ENCODE measurements at places on chromosomes 12 and 14.
A peak's percentile ranks its signal among the peaks of the same experiment; 100 is the strongest.

DNA sequence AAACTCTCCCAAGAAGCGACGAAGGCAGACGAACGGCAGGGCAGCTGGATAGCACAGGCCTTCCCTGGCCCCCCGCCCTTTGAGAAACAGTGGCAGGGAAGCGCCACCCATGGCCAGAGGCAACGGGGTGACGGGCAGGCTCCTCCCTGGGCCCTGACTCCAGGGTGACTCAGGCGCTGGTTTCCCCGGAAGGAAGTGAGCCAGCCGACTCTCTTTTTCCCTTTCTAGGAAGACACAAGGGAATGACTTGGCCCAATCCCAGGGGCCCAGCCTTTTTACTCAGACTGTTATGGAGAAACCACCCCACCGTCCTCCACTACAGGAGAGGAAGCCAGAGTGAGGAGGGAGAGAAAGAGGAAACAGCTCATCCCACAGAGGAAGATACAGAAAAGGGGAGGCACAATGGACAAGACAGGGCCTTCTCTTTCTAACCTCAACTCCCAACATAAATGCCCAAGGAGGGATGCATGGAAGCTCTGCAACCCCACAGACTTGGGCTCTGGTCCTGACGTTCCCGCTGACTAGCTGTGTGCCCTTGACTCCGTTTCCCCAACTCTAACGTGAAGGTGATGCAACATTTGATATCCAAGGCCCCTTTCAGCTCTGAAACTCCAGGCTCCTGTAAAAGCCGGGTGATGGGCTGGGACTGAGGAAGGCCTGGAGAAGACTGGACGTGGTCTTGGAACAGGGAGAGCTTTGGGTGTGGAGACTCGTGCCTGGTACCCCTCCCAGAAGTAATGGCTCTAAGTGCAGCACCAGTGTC lies 27.9 kb downstream of the ACTN1 start:
- DNase-seq, result no peak

GRCh38 chr12:30813525-30814294 lies 59.0 kb upstream of the CAPRIN2 start:
- DNase-seq, result no peak

DNA sequence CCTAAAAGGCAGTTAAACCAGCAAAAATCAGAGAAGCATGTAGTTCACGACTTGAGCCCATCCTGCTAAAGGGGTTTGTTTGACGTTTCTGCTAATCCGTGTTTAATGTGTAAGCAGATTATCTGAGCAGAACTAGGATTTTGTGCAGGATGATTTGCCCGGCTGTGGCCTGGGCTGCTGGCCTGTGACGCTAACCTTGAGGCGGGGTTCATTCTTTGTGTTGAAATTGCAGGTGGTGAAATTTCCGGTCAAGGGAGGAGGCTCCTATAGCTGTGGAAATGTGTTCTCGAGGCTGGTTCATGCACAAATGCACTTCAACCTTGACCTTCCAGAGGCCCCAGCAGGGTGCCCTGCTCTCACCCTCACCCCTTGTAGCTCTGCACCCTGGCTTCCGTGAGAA lies 63.7 kb downstream of the SLC24A4 start:
- DNase-seq, result no peak

GRCh38 chr12:15787778-15788177 lies 1.4 kb downstream of the EPS8 start:
- DNase-seq, result no peak

GRCh38 chr12:112375105-112375504 lies 7.1 kb downstream of the HECTD4 start:
- DNase-seq, result peak; percentile 4

GRCh38 chr12:115895247-115895646 lies 382.2 kb downstream of the MED13L start:
- DNase-seq, result no peak

- DNase-seq, result no peak
Observed at GRCh38 chr14:94584591-94585280, 3.5 kb downstream of the SERPINA5 start.

DNA sequence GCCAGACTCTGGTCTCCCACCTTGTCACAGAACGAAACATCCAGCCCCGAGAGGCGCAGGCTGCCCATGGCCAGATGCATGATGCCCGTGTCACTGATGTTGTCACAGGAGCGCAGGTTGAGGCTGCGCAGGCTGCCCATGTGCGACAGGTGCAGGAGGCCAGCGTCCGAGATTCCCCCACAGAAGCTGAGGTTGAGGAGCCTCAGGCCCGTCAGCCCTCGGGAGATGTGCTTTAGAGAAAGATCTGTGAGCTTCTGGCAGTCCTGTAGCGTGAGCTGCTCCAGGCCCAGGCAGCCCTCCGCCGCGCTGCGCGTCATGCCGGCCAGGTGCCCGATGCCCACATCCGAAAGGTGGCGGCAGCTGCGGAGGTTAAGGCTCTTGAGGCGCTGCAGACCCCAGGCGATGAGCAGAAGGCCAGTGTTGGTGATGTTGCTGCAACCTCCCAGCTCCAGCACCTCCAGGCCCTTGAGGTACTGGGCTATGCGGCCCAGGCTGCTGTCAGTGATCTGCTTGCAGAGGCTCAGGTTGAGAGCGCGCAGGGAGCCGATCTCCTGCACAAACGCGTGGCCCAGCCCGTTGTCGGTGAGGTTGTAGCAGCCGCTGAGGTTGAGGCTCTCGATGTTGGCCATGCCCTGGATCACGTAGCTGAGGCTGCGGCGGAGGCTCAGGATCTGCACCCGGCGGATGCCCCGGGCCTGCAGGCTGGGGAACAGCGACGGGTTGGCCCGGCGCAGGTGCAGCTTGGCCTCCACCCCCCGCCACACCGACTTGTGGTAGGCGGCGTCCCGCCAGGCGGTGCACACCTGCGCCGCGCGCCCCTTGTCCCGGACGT lies 991 bp downstream of the FBXL14 start:
- peak; percentile 45 for DNase-seq

- DNase-seq, result no peak
Observed at GRCh38 chr12:48145981-48146380, 11.3 kb downstream of the ASB8 start.

- DNase-seq, result peak; percentile 6
Observed at GRCh38 chr12:88529531-88530488, 50.5 kb downstream of the KITLG start.

- no peak for DNase-seq
Observed at GRCh38 chr14:89615421-89615820, 198.4 kb upstream of the FOXN3 start.

DNA sequence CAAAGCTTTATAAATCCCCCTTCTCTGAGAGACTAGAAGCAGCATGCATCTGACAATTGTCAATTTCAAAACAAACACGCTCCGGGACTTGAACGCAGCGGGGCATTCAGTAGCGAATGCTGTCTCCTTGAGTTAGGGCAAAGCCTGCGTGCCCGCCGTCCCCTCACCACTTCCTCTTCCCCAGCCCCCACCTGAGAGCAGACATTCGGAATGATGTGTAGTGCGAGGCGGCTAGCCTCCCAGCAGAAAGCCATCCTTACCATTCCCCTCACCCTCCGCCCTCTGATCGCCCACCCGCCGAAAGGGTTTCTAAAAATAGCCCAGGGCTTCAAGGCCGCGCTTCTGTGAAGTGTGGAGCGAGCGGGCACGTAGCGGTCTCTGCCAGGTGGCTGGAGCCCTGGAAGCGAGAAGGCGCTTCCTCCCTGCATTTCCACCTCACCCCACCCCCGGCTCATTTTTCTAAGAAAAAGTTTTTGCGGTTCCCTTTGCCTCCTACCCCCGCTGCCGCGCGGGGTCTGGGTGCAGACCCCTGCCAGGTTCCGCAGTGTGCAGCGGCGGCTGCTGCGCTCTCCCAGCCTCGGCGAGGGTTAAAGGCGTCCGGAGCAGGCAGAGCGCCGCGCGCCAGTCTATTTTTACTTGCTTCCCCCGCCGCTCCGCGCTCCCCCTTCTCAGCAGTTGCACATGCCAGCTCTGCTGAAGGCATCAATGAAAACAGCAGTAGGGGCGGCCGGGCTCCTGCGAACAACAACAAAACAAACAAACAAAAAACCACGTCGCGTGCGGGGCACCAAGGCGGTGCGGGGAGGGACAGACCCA lies 2.2 kb downstream of the PRMT8 start:
- DNase-seq, result peak; percentile 26

GRCh38 chr12:17652436-17652835 lies 437.6 kb downstream of the RERGL start:
- no peak for DNase-seq

DNA sequence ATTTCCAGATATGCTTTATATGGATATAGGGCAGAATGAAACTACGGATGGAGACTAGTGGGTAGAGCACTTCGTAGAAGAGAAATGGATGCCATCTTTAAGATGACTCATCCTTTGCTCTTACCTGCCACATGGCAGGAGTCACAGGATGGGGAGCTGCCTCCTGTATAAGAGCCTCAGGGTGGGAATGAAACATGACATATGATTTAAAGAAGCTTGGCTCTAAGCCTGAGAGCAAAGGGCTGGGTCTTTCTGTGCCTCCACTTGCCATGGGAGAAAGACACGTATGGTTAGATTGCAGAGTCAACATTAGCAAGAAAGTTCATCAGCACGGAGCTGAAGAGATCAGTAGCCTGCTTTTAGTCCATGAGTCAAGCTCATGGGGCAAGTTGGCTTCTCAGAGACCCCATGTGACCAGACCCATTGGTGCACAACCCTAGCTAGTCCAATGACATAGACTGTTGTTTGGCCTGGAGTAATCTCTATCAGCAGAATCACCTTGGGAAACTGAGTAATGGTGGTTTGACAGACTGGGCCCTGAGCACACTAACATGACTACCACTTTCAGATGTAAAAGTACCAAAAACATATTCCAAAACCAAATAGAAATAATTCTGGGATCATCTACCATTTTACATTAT lies 38.1 kb upstream of the IL22 start:
- DNase-seq, result no peak

DNA sequence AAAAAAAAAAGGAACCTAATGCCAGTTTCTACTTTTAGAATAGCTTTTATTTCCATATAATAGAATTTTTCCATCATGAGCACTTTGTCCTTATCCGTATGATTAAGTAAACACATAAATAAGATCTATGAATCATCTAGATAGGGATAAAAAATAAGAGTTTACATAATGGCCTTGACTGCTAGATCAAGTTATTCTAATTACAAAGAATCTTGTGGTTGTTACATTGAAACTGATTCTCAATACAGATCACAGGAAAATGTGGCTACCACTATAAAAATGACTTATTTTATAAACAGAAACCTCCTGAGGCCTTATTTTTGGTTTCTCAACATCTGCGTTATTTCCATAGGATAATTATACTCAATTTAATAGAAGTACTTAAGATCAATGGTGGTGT lies 34.4 kb upstream of the NDUFA12 start:
- DNase-seq, result no peak

DNA sequence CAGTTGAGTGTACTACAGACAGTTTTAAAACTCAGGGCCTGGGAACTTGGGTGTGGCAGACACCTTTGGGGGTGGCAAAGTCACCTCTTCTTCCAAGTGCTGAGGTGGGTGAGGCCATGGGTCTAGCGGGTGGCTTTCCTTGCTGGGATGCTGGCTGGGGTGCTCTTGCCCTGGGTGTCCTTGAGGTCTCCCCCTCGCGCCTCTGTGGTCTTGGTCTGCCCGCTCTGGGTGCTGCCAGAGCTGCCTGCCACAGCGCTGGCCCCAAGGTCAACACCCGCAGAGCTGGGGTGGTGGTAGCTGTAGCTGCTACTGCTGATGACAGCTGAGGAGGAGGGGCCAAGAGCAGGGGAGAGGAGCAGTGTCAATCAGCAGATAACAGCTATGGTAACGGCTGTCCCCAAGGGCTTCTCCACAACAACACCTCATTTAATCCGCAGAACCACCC lies 6.8 kb downstream of the KRT74 start:
- no peak for DNase-seq

DNA sequence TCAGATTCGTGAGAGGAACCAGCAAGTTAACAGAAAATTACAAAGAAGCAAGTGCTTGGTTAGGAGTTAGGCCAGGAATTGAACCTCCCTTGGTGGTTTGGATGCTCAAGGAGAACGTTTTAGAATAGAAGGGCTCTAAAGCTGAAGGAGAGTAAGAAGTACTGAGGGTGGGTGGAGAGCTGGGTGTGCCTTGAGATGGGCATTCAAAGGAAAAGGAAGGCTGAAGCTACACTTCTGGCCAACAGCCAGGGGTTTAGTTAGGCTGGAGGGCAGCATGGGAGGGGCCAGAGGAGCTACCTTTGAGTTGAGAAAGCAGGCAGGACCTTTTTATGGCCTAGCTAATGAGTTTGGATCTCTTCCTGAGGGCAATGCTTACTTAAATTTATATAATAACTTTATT lies 421.2 kb downstream of the CCDC91 start:
- DNase-seq, result no peak

- DNase-seq, result no peak
Observed at GRCh38 chr14:84523746-84524145, 1006.2 kb upstream of the FLRT2 start.

DNA sequence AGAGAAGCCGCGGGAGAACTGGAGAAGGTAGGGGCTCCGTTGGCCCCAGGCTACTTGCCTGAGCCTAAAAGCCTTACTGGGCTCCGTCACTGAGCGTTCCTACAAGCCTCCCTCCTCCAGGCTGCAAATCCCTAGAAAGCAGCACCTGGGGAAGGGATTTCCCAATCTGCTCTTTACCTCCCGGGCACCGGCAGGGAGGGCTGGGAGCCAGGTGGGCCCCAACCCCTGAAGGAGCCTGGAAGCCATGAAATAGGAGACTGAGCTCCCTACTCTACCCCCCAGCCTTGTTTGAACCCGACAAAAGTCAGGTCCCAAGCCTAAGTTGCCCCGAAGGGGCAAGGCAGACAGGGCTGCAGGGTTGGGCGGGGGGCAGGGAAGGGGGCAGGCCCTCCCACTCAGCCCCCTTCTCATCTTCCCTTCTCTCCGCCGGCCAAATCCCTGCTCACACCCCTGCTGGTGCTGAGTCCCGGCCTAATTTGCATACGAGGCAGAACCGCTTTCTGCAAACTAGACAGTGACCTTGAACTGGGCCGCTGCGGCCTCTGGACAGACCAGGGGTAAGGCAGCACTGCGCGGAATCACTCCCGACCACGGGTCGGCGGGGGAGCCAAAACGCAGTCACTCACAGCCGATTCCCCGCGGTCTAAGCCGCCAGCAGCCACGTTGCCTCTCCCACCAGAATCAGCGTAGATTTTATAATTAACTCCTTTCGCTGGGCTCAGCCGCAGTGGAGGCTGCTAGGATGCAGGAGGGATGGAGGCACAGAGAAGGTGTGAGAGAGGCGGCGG lies 3.7 kb upstream of the HOXC12 start:
- DNase-seq, result no peak

DNA sequence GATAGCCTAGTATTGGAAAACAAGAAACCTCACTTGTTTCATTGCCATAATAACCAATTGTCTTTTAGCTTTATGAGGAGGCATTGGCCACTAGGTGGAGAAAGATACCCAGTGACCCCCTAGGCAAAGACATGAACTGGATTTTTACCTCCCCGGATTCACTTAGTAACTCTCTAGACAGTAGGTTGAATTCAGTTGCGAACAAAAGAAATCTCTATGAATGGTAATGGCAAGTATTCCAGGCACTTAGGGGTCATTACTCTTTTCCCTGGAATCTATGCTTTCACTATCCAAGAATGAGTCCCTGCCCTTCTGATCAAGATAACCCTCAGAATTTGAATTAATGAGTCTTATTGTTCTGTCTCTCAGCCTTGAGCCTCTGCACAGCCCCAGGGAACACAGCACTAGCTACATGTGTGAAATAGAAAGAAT lies 29.5 kb upstream of the RHOJ start:
- peak; percentile 52 for DNase-seq
